ENCODE measurements at places on chromosomes 16 and 17. TPM values are rescaled to one million over a fixed set of nuclear protein-coding genes. Genes with fewer than 3 reads are reported as not detected.

Gene CMTM2
- total RNA-seq = not detected

Gene PRSS22
- total RNA-seq = not detected

Gene CD79B
- total RNA-seq = 17.1 TPM

Gene ASPHD1
- 2.1 TPM for total RNA-seq

Gene TEX14
- 0.43 TPM for total RNA-seq

DNA sequence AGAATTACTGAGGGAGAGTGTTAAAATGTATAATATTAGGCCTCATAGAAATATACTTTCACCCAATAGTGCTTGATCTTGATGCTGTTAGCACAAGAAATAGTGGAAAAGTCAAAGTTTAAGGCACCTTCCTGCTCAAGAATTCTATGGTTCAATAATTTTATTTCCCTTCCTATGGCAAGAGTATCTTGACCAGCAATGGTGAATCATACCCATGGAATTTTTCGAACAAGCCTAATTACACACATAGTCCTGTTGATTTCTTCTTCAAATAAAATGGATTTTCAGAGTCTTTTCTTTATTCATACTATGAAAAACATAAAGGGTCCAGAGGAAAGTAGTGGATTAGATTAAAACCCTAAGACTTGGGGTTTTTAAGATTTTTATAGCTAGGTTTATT, 810.6 kb downstream of the CDH11 start:
- no peak for DNase-seq

- DNase-seq = no peak
Observed at GRCh38 chr16:931171-931570, 39.6 kb downstream of the LMF1 start.

DNA sequence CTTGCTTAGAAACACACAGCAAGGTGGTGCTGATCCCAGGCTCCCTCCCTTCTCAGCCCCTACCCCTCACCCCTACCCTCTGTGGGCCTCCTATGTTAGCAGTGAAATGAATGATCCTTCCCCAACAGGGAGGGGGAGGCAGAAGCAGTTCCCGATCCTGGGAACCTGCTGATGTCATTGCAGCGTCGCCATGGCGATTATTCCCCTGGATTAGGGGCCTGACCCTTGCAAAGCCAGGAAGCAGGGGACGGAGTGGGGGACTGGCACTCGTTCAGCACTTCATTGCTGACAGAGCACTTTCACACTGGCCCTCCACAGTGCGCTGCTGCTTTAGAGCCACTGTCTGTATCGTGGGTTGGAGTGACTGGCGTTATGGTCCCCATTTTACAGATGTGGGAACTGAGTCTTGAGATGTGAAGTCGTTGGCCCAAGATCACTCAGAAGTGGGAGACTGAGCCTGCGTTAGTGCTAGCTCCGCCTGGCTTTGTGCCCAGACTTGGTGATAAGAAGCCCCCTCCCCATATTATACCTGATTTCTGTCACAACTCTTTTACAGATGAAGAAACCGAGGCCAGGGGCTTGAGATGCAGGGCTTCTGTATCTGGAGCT, 26.6 kb downstream of the LASP1 start:
- no peak for DNase-seq

DNA sequence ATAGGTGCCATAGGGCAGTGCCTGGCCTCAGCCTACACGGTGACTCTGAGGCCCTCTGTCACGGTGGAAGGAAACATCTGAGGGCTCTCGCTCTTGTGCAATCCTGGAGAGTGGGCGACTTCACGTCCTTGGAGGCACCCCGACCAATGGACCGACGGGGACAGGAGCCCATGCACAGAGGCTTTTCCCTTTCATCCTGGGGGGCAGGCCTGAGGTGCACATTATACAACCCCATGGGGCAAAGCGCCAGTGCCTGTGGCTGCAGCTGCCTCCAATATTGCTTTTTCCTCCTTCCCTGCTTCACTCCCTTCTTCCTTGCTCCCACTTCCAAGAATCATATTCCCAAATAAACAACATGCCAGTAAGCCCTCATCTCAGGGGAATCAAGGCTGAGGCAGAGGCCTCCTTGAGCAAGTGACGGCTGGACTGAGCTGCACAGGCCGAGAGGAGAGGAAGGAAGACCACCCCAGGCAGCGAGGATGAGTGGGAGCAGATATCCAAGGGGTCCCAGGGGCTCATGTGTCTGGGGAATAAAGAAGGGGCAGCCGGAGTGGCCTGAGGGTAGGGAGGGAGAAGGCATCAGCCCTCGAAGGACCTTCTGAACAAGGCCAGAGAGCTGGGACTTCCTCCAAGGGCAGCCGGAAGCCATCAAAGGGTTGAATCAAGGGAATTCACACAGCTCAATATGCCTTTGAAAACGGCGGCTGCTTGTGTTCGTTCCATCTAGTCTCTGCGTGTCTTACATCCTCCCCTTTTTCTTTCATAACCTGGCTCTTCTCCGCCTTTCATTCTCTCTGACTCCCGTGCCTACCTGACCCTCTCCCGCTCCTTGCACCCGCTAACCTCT, 42.6 kb upstream of the RPL38 start:
- DNase-seq = no peak

GRCh38 chr17:41989702-41990419, 23.3 kb downstream of the CNP start:
- DNase-seq = no peak

DNA sequence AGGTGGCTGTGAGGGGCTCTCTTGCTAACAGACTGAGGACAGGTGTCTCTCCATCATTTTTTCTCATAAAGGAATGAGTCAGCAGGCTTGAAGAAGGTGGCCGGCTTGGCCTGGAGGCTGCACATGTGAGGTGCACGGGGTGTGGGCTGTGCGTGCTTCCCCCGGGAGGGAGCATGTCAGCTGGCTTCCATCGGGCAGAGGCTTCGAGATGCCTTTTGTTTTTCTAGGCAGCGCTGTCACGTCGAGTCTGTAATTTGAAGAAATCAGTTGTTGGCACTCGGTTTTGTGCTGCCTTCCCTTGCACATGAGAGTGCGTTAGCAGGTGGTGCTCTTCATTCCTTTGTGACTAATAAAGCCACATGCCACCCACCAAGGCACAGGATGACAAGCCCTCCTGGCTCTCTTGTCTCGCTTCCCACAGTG, 89.7 kb downstream of the NPIPB11 start:
- DNase-seq = no peak

DNA sequence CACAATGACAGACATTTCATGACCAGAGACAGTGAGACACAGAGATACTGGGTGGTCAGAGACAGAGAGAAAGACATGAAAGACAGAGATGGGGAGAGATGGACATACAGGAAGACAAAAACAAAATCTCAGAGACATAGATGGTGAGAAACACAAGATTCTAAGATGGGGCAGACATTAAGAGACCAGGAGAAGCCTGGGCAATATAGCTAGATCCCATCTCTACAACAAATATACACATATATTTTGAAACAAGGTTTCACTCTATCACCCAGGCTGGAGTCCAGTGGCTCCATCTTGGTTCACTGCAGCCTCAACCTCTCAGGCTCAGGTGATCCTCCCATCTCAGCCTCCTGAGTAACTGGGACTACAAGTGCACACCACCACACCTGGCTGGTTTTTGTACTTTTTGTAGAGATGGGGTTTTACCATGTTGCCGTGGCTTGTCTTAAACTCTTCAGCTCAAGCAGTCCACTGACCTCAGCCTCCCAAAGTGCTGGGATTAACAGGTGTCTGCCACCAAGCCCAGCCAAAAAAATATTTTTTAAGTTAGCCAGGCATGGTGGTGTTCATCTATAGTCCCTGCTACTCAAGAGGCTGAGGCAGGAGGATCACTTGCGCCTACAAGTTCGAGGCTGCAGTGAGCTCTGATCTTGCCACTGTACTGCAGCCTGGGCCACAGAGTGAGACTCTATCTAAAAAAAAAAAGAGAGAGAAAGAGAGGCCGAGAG, 2.1 kb downstream of the SEPTIN1 start:
- DNase-seq = no peak

DNA sequence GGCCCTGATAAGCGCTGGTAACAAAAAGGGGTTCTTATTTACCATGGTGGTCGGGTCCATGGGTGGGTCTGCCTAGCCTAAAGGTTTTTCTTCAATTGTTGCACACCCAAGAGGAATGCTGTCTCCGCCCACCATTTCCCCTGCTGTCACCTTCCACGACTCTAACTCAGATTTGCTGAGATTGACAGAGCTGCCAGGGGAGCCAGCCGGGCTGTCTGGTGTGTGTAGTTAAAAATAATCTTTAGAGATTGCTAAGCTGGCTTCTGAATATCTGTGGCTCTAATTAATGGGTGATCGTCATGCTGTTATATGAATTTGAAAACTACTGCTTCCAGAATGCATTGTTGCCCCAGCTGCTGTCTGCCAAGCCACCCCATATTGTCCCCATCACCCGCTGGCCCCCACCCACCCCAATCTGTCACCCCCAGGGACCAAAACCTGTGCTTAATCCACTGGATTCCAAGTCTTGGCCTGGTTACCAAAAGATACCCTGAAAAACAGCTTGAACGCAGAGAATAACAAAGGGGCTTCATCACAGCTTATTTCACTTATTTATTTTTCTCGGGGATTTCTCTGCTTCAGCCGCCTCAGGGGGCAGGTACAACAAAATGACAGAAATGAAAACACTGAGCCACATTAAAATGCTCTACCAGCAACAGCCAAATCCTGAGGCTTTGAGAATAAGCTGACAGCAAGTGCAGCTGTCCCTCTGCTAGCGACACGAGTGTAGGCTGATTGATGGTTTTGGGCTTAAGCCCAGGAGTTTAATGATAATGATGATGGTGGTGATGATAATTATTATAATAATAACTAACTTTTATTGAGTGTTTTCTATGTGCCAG, 46.1 kb upstream of the NLK start:
- DNase-seq = no peak

GRCh38 chr17:45127207-45127547, 5.1 kb downstream of the PLCD3 start:
- DNase-seq = no peak

DNA sequence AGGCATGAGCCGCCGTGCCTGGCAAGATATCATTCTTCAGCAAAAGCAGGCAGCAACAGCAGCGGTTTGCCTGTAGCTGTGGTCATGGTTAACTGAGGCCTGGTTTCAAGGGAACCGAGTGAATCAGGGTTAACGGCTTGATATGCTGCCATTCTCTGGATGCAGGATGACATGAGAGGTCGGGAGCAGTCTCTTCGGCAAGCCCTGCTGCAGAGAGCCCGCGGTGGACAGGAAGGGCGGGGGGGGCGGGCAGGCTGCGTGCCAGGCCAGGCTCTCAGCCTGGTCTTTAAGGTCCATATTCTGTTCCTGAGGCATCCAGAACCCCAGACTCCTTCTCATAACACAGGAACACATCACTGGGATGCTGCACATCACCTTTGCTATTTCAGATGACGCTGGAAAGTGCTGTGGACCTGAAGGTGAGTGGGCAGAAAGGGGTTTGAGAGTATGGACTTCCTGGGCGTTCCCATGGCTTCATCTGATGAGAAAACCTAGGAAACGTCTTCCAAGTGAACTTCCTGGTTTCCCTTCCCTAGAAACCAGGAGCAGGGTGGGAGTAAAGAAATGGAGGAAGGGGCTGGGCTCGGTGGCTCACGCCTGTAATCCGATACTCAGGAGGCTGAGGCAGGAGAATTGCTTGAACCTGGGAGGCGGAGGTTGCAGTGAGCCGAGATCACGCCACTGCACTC, 165.6 kb upstream of the RPH3AL start:
- no peak for DNase-seq

GRCh38 chr17:74471341-74471740, 4.9 kb downstream of the CD300A start:
- DNase-seq = no peak

GRCh38 chr17:65123757-65124675, 13.2 kb upstream of the RGS9 start:
- DNase-seq = no peak

- no peak for DNase-seq
Observed at GRCh38 chr16:88691924-88692560, 5.7 kb upstream of the SNAI3 start.

- DNase-seq = no peak
Observed at GRCh38 chr17:1758807-1759206, 3.1 kb upstream of the SERPINF1 start.

DNA sequence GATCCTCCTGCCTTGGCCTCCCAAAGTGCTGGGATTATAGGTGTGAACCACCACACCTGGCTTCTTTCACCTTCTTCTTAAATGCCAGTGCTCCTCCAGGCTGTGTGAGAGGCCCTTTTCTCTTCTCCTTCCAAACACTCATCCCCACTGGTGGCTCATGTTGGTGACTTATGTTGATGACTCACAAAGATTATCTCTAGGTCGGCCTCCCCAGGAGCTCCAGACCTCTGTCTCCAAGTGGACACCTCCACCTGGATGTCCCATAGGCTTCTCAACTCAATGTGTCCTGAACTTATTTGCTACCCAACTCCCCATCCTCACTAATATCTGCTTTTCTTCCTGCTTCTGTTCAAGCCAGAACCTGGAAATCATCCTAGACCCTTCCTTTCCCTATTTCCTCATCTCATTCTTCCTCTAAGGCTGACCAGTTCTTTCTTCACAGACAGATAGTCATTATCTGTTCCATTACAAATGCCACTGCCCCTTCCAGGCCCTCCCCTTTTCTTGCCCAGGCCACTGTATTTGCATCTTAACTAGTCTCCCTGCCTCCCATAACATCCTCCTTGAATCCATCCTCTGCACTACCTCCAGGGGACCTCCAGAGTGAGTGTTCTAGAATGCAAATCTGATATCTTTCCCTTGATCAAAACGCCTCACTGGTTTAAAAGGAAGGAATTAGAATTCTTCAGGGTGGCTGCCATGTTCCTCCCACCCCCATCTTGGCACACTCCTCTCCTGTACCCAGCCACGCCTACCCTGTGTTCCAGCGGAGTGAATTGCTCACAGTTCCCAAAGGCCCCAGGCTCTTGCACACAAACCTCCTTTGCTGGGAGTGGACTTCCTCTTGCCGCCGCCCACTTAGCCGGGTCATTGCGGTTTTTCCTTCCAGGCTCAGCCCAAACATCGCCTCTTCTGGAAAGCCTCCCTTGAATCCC, 34.8 kb upstream of the FBXO47 start:
- no peak for DNase-seq

DNA sequence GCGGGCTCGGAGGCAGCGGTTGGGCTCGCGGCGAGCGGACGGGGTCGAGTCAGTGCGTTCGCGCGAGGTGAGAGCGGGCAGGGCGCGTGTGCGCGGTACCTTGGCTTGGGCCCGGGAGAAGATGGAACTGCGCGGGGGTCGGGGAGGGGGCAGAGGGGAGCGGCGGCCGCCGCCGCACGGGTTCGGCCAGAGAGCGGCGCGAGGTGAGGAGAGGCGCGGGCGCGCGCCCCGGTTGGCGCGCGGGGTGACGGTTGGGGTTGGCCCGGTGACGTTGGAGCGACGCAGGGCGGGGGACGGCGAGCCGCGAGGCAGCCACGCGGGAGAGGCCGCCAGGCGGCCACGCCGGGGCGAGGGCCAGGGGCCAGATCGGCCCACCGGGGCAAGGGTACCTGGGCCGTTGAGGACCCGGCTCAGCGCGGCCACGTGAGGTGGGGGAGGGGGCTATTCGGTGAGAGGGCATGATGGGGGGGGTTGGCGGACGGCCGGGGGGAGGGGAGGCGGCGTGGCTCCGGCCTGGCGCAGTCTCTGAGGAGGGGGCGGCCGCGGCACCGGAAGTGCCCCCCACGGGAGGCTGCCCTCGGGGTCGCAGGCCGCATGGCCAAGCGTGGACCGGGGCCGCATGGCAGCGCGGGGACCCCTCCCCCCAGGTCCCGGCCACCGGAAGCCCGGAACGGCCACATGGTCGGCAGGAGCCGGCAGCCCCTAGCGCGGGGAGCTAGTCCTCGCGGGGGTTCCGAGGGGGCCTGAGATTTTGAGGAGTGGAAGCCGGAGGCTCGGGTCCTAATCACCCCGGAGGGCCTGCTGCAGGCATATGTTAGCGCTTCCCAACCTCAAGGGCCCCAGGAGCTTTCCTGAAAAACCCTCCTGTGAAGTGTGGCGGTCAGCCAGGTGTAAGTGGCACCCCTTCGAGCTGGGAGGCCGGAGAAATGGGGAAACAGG, 527 bp downstream of the EIF5A start:
- DNase-seq = peak; percentile 46
